ENCODE measurements at places on chromosomes 6 and 20. TPM values are rescaled to one million over a fixed set of nuclear protein-coding genes. Genes with fewer than 3 reads are reported as not detected.
A peak's percentile ranks its signal among the peaks of the same experiment; 100 is the strongest.

- no peaks in the 10 kb centered on the region for H3K27me3 ChIP-seq
- H3K27ac ChIP-seq = no peak overlapping the region
- H3K4me1 ChIP-seq = no peaks in the 10 kb centered on the region
- no peaks in the 10 kb centered on the region for H3K36me3 ChIP-seq
Observed at GRCh38 chr6:119887666-119888065, 538.1 kb upstream of the MAN1A1 start.

RAMACL gene
- 2.9 TPM for total RNA-seq

MCCD1 gene
- total RNA-seq = not detected

OPN5 gene
- not detected for total RNA-seq

WFDC2 gene
- not detected for total RNA-seq

DNA sequence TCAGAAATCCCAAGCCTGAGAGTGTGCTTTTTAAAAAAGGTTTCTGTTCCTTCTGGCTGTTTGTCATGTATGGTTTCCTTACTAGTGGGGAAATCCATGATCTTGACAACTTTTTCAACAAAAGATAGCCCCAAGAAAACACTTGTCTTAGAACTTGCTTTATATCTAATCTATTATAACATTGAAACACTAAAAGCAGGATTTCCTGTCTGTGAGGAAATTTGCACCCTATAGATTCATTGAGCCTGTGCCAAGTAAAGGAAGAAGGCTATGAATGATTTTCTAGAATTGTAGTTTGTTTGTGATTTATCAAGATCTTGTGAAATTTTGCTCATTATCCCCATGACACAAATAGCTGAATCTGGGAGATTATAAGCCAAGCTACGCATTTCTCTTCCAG is 238.6 kb upstream of the RIN2 start:
- no peaks in the 10 kb centered on the region for H3K36me3 ChIP-seq
- no peak for DNase-seq
- H3K4me1 ChIP-seq = no peaks in the 10 kb centered on the region
- no peaks in the 10 kb centered on the region for H3K27me3 ChIP-seq

DNA sequence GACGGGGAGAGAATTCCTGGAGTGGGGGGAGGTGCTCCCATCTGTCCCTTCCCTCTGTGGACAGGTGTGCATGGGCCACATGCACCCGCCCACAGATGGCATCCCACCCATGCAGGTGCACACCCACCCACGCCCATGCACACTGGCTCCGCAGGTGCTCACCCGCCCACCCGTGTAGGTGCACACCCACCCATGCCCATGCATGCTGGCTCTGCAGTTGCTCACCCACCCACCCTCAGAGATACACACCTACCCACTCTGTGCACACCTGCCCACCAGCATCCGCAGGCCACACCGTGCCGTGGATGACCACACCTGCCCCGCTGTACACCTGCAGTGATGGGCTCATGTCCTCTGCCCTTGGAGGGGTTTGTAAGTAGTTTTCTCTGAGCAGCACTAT is 132.0 kb downstream of the PHACTR3 start:
- no peaks in the 10 kb centered on the region for H3K36me3 ChIP-seq
- H3K4me1 ChIP-seq = no peaks in the 10 kb centered on the region
- H3K27me3 ChIP-seq = no peaks in the 10 kb centered on the region
- H3K27ac ChIP-seq = no peak overlapping the region

TNFAIP3 gene
- total RNA-seq = 54.3 TPM

DNA sequence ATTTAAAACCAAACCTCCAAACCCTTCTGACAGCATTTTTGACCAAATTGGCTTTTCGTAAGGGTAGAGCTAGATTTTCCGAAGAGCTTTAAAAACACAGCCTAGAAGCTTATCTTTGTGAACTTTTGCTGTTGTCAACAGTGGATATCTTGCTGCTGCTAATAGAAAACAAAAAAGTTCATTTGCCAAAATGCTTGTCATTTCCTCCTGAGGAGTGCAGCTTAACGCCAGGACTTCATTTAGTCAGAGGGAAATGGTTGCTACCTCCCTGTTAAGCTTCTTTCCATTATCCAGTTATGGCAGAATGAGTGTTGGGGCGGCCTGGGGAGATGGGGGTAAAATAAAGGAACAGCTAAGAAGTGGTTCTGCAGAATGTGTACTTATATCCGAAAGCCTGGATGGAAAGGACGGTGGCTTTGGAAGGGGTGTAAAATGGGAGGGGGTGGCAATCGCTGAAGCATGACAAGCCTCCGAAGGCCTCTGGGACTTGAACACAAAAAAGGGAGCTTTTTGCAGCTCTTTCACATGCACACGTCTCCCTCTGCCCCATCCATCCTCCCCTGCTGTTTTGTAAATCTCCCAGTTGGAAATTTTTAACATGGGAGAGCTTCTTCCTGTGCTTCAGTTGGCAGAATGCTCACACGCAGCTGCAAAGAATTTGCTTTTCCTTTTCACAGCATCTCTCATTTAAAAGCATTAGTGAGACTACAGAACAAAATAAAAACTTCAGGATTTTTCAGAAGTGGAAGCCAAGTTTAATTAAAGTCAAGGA is 22.5 kb downstream of the JARID2 start:
- H3K27me3 ChIP-seq = no peaks in the 10 kb centered on the region
- H3K27ac ChIP-seq = peak overlapping the region; percentile 57
- no peak overlapping the region for H3K4me3 ChIP-seq
- H3K36me3 ChIP-seq = no peaks in the 10 kb centered on the region
- peaks cover 71% of the 10 kb centered on the region for H3K4me1 ChIP-seq

DNA sequence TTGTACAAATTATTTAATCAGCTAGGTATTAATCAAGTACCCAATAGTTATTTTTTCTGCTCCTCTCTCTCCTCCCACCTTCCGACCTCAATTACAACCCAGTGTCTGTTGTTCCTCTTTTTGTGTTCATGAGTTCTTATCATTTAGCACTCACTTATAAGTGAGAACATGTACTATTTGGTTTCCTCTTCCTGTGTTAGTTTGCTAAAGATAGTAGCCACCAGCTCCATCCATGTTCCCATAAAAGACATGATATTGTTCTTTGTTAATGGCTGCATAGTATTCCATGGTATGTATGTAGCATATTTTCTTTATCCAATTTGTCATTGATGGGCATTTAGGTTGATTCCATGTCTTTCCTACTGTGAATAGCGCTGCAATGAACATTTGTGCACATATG is 652.8 kb upstream of the CITED2 start:
- H3K4me3 ChIP-seq = no peak overlapping the region
- H3K27ac ChIP-seq = no peak overlapping the region
- no peaks in the 10 kb centered on the region for H3K4me1 ChIP-seq
- DNase-seq = no peak
- no peaks in the 10 kb centered on the region for H3K27me3 ChIP-seq
- no peaks in the 10 kb centered on the region for H3K36me3 ChIP-seq

DNA sequence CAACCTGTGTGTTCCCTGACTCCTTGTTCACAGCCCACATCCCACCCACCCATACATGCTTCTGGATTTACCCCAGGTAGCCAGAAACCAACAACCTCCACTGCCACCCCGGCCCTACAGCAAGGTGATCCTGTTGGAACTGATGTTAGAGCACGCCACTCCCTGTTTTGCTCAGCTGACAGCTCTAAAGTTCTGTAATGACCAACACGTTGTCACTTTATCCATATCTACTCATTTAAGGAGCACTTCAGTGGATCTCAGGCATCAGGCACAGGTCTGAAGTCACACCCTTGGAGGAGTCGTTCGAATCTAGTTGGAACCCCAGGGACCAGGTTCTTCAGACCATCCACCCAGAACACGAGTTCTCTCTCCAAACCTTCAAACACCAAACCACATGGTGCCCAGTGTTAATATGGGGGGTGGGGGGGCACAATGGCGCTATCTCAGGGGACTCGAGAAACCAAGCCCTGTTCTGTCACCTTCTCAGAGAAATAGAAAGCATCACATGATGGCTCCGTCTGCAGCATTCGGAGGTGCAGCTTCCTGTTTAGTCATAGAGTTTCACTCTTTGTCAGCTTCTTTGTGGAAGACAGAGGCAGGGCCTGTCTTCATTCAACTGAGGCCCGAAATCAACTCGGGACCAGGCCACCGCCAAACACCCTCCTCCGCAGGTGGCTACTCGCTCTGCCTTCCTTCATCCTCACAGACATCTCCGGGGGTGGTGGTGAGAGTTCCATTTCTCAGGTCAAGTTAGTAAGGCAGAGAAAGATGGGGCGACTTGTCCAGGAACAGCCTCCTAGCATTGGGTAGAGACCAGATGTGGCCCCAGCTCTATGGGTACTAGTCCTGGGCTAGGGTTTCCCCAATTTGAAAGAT is 142.2 kb downstream of the NFATC2 start:
- H3K27ac ChIP-seq = no peak overlapping the region
- no peak for DNase-seq
- no peaks in the 10 kb centered on the region for H3K27me3 ChIP-seq
- no peaks in the 10 kb centered on the region for H3K4me1 ChIP-seq

CNR1 gene
- total RNA-seq = 23.4 TPM

GRCh38 chr6:158596861-158597260 is 37.0 kb downstream of the TMEM181 start:
- peaks cover 9% of the 10 kb centered on the region for H3K36me3 ChIP-seq
- no peak overlapping the region for H3K4me3 ChIP-seq
- no peaks in the 10 kb centered on the region for H3K27me3 ChIP-seq
- H3K4me1 ChIP-seq = no peaks in the 10 kb centered on the region
- H3K27ac ChIP-seq = no peak overlapping the region

LY6G5B gene
- 3.1 TPM for total RNA-seq

- peaks cover 9% of the 10 kb centered on the region for H3K4me1 ChIP-seq
- no peak overlapping the region for H3K27ac ChIP-seq
- DNase-seq = no peak
- H3K4me3 ChIP-seq = no peak overlapping the region
Observed at GRCh38 chr6:119278625-119279024, 70.9 kb downstream of the MAN1A1 start.

DNA sequence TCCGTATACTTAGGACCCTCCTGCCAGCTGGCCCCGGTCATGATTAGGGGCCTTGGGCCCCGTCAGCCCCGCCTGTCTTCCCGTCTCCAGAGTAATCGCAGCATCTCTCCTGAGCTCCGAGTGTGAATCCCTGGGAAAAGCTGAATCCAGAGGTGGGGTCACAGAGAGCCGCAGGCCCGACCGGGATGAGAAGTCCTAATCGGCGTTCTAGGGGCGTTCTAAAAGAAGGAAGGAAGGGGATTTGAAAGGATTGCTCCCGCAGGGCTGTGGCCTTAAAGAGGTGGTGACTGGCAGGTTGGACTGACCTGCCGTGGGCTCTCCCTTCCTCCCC is 371 bp downstream of the HMGN4 start:
- peaks cover 23% of the 10 kb centered on the region for H3K36me3 ChIP-seq
- peak overlapping the region; percentile 91 for H3K27ac ChIP-seq
- no peaks in the 10 kb centered on the region for H3K27me3 ChIP-seq
- H3K4me1 ChIP-seq = peaks cover 44% of the 10 kb centered on the region
- peak overlapping the region; percentile 95 for H3K4me3 ChIP-seq

VSX1 gene
- 0.83 TPM for total RNA-seq

TSHZ2 gene
- 15.0 TPM for total RNA-seq

DNA sequence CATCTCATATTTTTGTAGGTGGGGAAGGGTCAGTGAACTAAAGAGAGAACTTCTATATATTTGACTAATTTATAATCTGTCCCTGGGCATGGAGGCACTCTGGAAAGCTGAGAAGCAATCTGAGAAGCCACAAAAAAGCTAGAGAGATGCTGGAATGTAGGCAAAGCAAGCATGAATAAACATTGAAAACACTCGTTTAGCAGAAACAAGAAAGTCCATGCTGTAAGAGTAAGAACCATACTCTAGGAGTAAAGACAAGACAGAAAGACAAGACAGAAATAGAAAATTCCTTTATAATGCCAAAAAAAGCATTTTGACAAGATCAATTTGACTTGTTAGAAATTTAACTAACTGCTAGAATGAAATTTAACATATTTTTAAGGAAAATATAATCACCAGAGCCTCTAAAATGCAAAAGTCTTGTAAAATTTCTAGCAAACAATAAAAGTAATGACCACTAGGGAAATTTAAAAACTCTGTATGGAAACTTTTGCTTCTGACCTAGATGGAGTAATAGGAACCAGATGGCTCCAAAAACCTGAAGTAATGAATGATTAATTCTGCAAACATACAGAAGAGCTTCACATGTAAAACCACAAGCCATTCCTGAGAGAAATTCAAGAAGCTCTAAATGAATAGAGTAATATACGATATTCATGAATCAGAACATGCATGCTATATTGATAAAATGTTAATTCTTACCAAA is 625.7 kb upstream of the PTCHD4 start:
- no peaks in the 10 kb centered on the region for H3K4me1 ChIP-seq
- no peak overlapping the region for H3K4me3 ChIP-seq
- H3K36me3 ChIP-seq = no peaks in the 10 kb centered on the region
- no peak overlapping the region for H3K27ac ChIP-seq
- no peaks in the 10 kb centered on the region for H3K27me3 ChIP-seq
- no peak for DNase-seq
